ENCODE measurements at places on chromosomes 4 and X.
A peak's percentile ranks its signal among the peaks of the same experiment; 100 is the strongest.

- no peak for DNase-seq
Measured at GRCh38 chr4:172287117-172287516, 473.9 kb downstream of the GALNTL6 start.

DNA sequence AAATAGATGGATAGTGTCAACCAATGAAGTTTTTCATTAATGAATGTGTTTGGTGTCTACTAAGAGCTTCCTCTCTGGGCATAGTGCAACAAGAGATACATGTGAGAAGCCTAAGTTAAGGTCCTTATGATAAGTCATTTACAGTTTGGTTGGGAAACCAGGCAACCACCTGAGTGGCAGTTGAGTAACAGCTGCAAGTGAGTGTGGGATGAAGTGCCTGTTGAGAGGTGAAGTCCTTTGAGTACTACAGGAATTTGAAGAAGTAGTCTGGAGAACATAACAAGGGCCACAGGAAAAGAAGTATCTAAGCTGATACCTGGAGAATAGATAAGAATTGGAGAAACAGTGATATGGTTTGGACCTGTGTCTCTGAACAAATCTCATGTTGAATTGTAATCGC lies 48.5 kb upstream of the FRMPD4 start:
- no peak for DNase-seq

DNA sequence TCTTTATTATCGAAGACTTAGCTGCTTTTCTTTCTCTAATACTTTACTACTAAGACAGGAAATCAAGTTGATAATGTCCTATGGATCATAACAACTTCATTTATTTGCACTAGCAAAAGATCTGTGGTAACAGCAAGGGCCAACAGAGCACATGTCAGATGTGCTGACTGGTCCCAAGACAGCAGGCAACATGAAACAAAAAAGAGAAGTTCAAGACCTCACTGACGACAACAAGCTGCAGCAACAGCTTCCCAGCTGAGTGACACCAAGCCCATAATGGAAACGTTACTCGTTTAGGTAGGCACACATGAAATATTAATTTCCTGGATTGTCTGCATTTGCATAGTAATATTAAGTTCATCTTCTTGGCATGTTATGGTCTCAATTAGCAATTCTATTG lies 126.9 kb downstream of the UNC5C start:
- no peak for DNase-seq

DNA sequence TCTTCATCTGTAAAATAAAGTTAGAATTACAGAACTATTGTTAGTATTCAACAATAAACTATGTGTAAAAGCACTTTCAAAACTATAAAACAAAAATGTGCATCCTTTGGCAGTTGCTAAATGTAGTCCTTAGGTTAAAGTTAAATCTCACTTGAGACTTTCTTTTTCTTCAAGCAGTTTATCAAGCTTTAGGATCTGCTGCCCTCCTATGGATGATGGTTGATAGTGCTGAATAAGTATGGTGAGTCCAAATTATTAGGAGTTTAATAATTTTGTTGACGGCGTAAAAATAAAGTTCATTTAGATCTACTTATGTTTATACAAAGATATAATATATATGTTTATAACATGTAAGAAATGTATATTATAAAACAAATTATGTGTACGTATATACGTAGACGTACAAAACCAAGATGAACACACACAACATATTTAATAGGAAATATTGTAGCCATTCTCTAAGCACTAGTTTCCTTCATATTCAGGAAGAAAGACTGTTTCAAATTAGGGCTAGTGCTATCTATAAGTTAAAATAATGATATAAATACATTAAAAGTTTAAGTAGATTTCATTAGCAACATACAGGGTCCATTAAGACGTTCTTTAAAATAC lies 22.3 kb downstream of the UGT2A2 start:
- DNase-seq = peak; percentile 66

DNA sequence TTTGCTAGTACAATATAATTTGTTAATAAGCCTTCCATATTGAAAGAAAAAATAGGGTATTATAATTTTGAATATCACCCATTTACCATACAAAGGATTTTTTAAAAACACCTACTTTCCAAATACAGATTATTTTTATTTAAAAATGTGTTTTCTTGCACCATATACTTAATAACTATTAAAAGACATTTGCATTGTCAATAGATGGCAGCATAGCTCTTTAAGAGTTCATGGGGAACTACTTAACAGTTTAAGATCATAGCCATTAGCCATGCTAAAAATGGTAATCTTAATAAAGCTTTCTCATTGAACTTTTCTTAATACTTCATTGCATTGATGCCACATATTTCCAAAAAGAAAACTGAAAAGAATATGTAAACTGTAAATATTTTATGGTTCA lies 1995.9 kb downstream of the C4orf33 start:
- DNase-seq = peak; percentile 60

- peak; percentile 13 for DNase-seq
Measured at GRCh38 chrX:88135735-88136134, 611.3 kb upstream of the CPXCR1 start.

GRCh38 chrX:118350706-118351105 lies 4.8 kb downstream of the WDR44 start:
- no peak for DNase-seq

DNA sequence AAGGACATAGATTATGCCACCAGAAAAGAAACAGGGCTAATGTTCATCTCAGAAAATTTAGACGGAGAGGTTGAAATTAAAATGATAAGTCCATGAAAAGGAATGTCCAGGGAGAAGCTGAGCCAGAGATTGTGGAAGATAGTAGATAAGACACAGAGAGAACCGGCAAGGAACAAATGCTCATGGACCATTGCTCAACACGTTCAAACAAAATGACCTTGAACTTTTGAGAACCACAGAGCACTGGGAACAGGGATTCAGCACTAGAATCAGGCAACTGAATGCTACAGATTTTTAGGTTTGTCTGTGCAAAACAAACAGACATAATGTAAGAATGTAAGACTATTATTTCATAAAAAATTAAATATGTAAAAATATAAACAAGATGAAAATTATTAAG lies 206.3 kb downstream of the PDGFC start:
- no peak for DNase-seq

GRCh38 chrX:10576777-10577447 lies 43.5 kb downstream of the MID1 start:
- DNase-seq = no peak

DNA sequence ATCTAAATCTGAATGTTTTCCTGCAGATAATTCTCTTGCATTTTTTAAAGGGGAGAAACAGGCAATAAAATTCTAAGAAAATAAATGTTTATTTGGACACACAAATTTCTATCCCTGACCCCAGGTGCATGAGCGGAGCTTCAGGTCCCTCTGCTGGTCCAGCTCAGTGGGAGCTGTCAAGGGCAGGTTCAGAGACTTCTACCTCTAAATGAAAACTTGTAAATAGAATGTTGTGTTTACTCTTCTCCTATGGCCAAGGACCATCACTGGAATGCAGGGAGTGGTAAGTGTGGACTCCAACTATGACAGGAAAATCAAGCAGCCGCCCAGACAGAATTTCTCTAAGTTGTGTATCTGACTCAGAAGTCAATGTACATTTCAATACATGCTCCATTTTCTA lies 148.6 kb upstream of the TTC29 start:
- DNase-seq = peak; percentile 40

GRCh38 chrX:30864383-30864785 lies 24.7 kb downstream of the TAB3 start:
- DNase-seq = no peak

DNA sequence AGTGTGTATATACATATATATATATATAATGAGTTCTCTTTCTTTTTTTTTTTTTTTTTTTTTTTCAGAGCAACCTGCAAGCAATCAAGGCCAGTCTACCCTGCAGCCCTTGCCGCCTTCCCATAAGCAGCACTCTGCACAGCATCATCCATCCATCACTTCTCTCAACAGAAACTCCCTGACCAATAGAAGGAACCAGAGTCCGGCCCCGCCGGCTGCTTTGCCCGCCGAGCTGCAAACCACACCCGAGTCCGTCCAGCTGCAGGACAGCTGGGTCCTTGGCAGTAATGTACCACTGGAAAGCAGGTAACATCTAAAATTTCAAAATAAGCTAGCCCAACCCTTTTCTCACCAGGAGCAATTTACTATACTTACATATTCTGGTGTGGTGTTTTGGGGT lies 316.3 kb downstream of the DCTD start:
- DNase-seq = no peak

DNA sequence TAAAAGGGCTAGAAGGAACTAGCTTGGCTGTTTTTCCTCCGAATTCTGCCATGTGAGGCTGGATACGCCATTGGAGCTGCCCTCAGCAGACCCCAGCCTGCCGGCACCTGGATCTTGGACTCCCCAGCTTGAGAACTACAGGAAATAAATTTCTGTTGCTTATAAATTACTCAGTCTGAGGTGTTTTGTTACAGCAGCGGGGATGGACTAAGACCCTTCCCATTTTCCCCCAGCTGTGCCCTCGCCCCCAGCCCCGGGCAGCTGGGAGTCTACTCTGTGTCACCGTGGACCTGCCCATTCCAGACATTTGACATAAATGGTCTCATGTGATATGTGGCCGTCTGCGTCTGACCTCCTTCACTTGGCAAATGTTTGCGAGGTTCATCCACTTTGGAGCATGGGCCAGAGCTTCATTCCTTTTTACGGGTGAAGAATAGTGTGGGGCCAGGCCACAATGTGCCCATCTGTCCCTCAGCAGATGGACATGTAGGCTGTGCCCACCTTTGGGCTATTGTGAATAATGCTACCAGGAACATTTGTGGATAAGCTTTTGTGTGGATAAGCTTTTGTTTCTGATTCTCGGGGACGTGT lies 30.7 kb upstream of the SPON2 start:
- DNase-seq = no peak

- peak; percentile 4 for DNase-seq
Measured at GRCh38 chr4:170465429-170465828, 375.7 kb upstream of the AADAT start.

DNA sequence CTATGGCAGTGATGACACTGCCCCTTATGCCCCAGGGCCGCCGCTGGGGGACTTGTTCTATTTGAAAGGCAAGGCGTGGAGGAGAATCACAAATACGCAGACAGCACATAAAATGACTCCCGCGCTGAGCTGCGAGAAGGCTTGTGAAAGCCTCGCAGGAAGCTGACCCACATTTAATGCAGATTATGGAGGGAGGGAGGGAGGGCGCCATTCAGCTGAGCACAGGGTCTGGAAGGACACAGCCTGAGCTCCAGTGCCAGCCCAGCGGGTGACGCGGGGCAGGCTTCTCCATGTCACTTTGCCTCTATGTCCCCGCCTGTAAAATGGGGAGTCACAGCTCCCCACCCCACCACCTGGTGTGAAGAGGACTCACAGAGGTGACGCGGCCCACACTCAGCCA lies 14.3 kb downstream of the ABLIM2 start:
- DNase-seq = no peak

DNA sequence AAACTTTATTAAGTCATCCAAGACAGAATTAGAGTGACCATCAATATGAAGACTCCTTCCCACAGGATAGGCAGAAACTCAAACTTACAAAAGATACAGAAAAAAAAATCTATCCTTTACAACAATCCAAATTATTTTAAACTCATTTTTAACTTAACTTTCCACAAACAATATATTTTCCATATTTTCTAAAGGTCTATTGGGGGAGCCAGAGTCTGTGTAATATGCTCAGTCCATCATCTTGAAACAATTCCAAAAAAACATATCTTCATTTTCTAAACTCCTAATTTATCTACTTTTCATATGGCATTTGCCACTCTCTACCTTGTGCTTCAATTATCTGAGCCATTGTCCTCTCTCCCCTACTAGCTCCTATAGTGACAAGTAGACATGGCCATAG lies 378.1 kb downstream of the PDGFC start:
- no peak for DNase-seq

DNA sequence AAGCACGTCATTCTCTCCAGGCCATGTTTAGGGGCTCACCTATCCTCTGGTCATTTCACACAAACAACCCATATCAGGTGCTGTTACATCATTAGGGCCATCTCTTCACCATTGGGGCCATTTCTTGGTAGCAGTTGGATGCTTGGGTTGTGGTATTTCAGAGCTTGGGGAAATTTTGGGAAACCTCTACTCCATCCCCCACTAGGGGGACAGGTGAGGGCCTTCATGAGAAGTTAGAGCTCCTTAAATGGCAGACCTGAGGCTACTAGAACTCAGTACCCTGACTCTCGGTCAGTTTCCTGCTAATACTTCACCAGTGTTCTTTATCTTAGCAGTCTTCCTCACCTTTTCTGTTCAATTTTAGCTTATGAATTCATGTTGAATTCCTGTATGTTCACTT lies 50.2 kb downstream of the ZNF827 start:
- DNase-seq = no peak

- peak; percentile 46 for DNase-seq
Measured at GRCh38 chrX:46722742-46723568, 36.0 kb downstream of the SLC9A7 start.

- no peak for DNase-seq
Measured at GRCh38 chr4:90060039-90060438, 67.2 kb upstream of the CCSER1 start.

DNA sequence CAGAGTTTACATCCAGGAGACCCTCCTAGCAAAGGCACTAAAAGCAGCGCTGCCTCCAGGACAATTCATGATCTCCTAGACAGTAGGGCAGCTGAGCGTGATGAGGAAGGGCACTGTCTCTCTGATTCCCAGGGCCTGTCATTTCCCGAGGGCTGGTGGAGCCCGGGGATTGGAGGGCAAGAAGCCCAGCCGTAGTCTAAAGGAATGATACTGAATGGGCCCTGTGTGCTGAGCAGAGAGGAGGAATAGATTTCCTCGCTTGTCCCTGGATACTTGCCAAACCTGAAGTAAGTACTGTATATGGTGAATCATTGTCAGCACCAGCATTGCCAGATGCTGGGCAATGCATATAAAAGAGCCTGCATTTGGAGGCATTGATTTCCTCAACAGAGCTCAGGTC lies 88.0 kb upstream of the SLITRK2 start:
- peak; percentile 84 for DNase-seq
